Stimulated activated CD4-positive, alpha-beta T cell treated with anti-CD3 and anti-CD28 coated beads, TNF-alpha, amount 100 ng/mL, for 4 hours (primary cell): ENCODE measurements at places on chromosomes 5 and 9.

DNA sequence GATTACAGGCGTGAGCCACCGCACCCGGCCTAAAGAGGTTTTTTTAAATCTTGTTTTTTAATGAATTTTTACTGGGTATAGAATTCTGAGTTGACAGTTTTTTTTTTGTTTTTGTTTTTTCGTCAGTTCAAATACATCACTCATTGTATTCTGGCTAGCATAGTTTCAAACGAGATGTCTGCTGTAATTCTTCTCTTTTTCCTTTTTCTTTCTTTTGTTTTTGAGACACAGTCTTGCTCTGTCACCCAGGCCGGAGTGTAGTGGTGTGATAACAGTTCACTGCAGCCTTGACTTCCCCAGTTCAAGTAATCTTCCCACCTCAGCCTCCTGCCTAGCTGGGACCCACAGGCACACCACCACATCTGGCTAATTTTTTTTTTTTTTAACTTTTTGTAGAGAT is 2.2 kb upstream of the PRRT1B start:
- DNase-seq: no peak

DNA sequence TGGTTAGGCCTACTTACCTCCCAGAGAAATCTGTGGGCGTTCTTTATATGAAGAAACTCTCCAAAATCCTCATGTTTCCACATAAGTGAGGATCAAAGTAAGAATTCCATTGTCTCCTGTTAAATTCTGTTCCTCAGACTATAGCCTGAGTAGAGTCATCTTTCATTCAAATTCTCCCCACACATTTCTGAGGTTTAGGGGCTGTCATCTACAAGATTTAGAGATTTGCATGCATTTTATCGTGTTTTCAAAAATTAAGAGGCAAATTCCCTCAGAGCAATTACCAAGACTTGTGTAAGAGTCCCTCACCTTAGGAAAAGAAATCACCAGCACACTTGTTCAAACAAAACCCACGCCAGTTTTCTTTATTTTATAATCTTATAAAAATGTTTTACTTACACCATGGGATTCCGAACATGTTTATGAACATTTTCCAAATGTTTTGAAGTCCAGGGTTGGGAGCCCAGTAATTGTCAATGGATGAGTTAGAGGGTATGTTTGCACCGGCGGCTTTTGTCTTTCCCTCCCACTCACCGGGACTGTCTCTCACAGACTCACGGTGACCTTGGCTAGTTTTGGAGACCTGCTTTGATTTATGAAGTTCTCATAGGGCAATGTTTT is 367.6 kb downstream of the ENC1 start:
- DNase-seq: no peak

DNA sequence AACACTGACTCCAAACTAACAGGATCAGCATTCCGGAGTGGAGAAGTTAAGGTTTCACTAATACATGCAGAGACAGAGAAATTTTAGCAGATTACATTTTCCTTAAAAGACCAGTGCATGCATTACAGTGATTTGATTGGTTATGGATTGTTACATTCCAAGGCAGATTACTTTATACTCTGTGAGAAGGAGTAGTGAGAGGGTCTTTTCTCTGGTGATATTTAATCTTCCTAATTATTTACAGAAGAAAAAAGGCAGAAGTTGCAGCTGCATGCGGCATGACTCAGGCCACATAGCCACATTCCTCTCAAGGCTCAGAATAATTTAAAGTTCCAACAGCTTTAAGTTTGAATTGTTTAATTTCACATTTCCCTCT is 53.0 kb upstream of the PDZD2 start:
- DNase-seq: no peak

DNA sequence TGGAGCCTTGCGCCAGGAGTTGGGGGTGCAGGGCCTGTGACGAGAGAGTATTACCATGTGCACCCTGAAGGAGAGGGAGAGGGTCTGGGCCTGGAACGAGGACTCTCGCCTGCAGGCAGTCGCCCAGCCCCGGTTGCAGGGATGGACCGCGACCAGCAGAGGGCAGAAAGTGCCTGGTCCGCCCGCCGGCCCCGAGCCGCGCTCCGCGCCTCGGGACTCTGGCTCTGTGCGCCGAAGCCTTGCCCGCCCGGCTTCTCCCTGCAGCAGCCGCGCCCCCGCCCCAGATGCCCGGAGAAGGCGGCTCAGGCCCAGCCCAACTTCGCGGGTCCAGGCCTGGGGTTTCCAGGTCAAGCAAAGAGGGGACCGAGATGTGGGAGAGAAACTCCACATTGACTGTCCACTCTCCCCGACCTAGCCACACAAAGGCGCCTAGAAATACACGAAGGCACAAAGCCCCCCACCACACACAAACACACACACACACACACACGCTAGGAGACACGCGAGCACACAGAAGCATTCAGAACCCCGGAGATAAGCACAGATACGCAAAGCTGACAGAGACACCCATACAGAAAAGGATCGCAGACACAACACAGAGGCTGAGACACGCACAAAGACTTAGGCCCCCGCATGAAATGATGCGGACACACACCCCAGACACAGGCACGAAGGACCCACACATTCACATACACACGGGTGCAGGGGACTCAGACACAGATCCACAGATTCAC is 2.0 kb upstream of the LMX1B start:
- DNase-seq: peak; percentile 60

DNA sequence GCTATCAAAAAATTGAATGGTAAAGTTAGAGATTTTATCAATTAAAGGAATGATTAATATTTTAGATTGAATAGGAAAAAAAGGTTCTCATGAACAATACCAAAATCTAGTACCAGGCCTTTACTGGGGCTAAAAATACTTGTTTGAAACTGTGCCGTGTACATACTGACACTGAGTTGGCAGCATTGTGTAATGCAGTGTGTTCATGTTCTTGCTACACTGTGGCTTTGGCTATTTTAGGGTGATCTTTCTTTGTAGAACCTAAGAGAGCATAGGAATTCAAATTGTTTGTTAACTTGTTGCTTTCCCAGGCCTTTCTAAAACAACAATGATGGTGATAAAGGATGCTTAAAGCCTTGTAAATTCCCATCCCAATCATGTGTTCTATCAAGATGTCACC is 80.9 kb downstream of the KIF4B start:
- no peak for DNase-seq

- no peak for DNase-seq
These were observed 21.6 kb downstream of the HMGXB3 start for GRCh38 chr5:150022158-150022531.

DNA sequence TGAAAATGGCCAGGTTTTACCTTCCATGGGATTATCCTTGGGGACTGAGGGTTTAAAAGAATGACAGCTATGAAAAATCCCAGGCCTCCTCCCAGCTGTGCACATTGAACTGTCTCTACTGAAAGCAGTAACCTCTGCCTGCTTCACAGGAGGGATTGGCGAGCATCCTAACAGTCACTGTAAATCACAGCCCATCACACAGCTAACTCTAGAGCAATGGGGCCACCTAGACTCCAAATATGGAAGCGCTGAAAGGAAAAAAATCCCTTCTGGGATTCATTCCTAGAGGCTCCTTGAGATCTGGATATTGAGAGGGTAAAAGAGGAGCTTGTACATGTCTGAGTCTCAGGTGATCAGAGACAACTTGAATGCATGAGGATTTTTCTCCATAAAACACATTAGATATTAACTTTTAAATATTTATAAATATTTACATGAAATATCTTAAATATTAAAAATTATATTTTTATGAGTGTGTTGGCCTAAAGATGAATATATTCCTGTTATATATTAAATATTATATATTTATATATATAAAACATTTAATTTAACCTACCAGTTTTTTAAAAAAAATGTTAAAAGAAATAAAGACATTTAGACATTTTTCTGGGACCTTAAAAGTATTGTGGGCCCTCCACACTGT is 133.8 kb upstream of the SLC24A2 start:
- no peak for DNase-seq
